Calu3 (cell line): ENCODE measurements at places on chromosomes 12 and 14.

GRCh38 chr12:102534899-102535298, 54.5 kb upstream of the IGF1 start:
- no peak for DNase-seq

DNA sequence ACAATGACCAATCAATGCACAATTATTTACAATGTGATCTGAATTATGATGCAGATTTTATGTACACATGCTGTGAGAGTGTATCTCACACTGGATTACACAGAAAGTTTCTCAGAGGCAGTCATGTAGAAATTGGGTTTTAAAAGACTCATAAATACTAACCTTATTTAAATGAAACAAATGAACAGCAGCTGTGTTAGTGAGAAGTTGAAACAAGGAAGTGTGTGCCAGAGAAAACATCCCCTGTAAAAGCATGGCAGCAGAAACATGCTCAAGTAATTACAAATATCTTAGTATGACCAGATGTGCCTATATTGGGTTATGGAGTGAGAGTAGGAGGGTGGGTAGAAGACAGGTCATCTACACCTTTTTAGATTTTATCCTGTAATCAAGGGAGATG, 723.7 kb downstream of the C12orf50 start:
- no peak for DNase-seq

GRCh38 chr12:130074661-130075406, 87.4 kb upstream of the FZD10 start:
- no peak for DNase-seq

DNA sequence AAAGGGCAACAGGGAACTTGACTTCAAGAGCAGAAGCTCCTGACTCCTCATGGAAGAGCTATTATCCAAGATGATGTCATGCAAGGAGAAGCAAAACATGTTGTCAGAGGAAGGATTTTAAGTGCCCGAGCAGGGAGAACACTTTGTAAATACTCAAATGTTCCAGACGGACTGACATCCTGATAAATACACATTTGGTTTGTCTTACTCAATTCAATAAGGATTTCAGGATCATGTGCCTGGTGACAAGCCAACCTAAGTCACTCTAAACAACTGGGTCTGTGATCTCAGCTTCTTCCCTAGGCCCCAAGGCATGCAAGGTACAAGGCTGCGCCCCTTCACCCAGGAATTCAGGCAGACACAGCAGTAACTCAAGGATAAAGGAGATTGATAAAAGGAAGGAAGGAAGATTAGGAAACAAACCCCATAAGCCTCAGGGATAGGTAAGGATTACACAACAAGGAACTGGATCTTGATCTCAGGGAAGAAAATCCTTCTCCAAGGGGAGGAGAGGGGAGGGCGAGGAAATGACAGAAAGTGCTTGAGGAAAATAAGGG, 26.8 kb upstream of the CEBPE start:
- DNase-seq: no peak

DNA sequence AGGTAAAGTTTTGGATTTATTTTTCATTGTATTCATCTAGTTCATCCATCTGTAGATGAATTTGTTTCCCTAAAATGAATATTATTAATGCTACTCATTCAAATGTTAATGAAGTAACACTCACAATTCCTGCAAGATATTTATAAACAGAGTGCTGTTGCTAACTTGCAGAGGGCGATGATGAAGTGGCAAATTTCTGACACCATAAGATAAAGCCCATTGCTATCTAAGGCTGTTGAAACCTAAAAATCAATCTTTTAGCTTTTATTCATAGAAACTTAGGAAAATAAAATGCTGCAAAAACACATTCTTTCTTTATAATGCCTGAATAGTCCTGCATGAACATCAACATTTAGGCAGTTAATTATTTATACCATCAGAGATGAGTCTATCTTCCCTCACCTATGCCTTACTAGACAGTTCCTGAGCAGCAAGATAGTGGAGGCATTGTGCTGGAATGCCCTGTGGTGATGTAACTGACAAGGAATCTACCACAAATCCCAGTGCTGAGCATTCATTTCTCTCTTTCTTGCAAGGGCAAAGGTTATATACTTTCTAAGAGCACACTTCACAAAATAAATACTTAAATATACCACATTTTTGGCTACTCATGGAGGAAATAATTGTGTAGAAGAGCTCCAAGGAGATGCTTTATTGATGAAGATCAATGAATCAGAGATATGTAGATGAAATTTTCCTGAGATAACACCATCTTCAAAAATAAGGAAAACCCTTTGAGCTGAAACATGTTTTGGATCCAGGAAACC, 57.6 kb downstream of the LMNTD1 start:
- DNase-seq: peak; percentile 2

DNA sequence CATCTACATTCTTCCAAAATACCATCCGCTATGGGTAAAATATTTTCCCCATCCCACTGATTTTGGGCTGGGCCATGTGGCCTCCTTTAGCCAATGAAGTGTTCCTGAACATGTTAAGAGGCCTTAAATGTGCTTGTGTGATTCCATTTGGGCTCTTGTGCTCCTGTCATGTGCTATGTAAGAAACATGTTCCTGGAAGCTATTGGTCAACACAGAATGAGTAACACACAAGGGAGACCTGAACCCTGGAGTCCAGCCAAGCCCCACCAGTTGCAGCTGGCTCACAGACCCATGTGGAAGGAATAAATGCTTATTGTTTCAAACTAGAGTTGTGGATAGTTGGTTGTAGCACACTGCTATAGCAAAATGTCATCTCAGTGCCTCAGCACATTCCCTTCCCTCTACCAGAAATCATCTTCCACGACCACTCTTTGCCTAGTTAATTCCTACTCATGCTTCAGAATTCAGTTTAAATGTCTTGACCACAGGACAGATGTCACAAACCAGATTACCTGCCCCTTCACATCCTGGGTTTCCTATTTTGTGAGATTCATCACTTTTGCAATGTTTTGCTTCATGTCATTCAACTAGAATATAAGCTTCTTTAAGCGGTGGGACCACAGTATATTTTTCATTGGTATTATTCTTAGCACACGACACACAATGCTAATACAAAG, 217.3 kb upstream of the EEA1 start:
- peak; percentile 59 for DNase-seq

- no peak for DNase-seq
Measured at GRCh38 chr12:52975204-52975603, 26.3 kb downstream of the KRT18 start.

- DNase-seq: no peak
Measured at GRCh38 chr12:24931666-24932405, 17.1 kb downstream of the BCAT1 start.

- DNase-seq: no peak
Measured at GRCh38 chr12:51023625-51024382, 2.4 kb downstream of the SLC11A2 start.

GRCh38 chr12:92535961-92536360, 166.8 kb upstream of the PLEKHG7 start:
- DNase-seq: no peak

GRCh38 chr12:94046626-94047410, 101.6 kb upstream of the PLXNC1 start:
- no peak for DNase-seq

DNA sequence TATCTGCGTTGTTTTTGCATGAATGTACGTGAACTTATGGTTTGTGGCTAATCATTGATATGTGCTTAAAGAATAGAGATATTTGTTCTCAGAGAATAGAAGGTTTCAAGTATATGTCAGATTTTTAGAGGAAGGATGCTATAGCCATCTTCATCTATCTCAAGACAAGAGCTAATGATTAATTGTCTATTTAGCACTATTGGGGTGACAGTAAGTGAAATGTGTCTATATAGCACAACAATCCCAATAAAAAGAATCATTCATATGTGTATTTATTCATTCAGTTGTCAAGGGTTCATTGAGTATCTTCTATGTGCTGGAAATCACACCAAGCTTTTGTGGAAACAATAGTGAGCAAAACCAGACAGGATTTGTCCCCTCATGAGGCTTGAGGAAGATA, 299.5 kb upstream of the NPAS3 start:
- no peak for DNase-seq

GRCh38 chr12:114992443-114992842, 308.5 kb upstream of the TBX3 start:
- DNase-seq: no peak

DNA sequence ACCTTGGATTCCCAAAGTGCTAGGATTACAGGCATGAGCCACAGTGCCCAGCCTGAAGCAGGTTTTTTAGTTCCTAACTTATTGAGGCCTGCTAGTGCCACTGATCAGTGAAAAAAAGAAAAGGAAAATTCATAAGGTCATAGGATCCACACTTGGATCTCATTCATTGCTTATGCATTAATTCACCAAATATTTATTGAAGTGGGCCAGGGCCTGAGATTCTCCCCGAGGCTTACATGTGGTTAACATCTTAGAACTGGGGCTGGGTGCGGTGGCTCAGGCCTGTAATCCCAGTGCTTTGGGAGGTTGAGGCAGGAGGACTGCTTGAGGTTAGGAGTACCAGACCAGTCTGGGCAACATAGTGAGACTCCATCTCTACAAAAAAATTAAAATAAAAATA, 29.5 kb upstream of the MAP1LC3B2 start:
- no peak for DNase-seq

DNA sequence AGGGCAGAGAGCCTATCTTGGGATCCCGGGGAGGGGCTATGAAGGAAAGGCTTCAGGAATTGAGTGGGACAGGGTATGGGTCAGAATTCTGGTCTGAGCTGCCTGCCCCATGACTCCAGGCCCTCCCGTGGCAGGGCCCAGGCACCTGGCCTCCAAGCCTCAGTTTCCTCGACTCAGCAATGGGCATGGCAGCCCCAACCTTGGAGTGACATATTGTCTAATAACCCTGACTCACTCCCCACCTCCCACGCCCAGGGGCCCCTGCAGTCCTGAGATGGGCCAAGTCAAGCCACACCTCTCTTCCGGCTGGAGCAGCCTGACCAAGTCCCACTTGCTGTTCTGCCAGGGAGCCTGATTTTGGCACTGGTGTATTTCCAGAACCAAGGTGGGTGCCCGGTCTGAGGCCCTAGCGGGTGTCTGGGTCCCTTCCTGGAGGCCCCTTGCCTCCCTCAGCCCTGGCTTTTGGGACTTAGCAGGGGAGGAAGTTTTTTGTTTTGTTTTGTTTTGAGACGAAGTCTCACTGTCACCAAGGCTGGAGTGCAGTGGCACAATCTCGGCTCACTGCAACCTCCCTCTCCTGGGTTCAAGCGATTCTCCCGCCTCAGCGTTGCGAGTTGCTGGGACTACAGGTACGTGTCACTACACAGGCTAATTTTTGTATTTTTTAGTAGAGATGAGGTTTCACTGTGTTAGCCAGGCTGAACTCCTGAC, 40.3 kb upstream of the RCOR1 start:
- DNase-seq: peak; percentile 65

DNA sequence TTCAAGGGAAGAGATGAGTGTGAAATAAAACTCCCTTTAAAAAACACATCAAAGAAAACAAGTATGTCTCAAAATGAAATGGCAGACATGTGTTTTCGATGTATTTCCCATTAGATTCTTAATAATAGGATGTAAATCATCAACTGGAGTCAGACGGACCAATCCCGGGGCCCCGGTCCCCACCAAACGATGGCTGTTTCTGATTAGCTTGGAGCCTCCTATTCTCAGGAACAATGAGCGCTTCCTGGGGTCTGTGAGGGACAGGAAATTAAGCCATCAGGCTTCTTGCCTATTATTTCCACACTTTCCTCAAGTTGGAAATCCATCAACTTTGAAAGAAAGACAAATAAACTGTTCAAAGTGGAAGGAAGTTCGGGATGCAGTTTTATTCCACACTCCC, 179.4 kb downstream of the EFCAB11 start:
- DNase-seq: no peak

- DNase-seq: peak; percentile 82
Measured at GRCh38 chr12:52280796-52281560, 6.5 kb downstream of the KRT86 start.

DNA sequence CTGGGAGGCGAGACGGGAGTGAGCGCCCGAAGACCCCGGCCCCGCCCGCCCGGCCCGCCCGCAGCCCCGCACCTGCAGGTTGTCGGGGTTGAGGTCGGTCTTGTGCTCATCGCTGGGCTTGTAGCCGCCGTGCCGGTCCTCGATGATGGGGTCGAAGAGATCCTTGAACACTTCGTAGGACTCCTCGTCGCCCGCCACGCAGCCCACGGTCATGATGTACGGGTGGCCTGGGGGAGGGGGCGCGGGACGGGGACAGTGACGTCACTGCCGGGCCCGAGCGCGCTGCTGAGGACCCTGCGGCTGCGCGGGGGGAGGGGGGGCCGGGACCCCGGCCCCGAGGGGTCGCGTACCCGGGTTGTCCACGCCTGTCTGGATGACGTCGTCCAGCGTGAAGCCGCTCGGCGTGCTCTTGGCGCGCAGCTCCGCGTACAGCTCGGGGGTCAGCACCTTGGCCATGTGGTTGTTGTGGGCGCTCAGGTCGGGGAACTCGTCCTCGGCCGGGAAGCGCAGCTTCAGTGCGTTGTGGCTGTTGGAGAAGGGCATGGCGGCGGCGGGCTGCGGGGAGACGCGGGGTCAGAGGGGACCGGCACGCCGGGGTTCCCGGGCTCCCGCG, 573 bp downstream of the CKB start:
- DNase-seq: no peak

- DNase-seq: no peak
Measured at GRCh38 chr14:67400434-67400833, 11.5 kb downstream of the PLEK2 start.

DNA sequence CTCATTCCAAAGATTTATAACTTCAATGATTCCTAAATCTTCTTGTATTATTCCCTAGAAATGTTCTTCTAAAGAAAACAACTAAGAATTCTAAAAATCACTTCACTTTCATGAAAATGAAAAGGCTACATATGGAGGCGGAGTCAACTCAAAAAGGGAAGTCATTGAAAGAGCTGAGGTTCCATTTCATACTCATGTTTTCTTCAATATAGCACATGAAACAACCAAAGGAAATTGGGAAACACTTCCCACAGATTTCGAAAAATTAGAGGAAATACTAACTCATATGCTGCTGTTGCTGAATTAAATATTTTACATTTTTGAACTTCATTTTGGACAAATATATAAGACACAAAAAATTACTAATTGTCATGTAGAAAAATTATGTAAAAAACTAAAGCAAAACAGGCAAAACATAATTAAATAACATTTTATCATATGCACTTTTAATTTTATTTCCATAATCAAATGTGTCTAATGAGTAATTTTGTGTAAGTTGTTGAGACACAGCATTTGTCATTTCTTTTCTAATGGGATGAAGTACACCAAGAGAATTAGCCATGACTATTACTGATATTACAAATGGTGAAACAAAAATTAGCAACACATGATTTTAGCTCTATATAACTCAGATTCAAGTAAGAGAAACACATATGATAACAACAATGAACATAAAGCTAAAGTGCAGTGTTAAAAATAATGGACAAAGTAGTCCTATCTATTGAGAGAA, at the start of gene CD163:
CD163 (minus strand) TSS at position 92 of the 730 bp plus-strand sequence; CDS start at position 5, 87 bp downstream.
- DNase-seq: no peak

- DNase-seq: no peak
Measured at GRCh38 chr12:132566516-132567131, 43.8 kb downstream of the LRCOL1 start.

DNA sequence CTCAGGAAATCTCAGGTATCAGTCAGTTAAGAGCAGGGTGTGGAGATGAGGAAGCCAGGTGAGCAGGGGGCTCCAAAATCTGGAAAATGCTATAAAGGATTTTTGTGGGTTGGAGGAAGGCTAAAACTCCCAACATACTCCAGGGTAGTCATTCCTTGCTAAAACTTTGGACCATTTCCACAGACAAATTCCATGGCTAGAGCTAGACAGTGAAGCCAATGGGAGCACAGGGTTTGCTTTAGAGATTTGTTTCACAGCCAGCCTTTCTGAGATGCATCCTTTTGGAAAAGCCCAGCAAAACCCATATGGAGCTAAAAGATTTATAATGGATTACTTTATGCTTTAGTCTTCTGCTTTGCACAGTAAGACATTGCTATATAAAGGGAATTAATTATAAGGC, 146.5 kb downstream of the SAMD4A start:
- DNase-seq: no peak
